ENCODE measurements at places on chromosomes 2 and 18.

- no peak for DNase-seq
These were observed 16.7 kb upstream of the NEDD4L start for GRCh38 chr18:58027341-58027740.

DNA sequence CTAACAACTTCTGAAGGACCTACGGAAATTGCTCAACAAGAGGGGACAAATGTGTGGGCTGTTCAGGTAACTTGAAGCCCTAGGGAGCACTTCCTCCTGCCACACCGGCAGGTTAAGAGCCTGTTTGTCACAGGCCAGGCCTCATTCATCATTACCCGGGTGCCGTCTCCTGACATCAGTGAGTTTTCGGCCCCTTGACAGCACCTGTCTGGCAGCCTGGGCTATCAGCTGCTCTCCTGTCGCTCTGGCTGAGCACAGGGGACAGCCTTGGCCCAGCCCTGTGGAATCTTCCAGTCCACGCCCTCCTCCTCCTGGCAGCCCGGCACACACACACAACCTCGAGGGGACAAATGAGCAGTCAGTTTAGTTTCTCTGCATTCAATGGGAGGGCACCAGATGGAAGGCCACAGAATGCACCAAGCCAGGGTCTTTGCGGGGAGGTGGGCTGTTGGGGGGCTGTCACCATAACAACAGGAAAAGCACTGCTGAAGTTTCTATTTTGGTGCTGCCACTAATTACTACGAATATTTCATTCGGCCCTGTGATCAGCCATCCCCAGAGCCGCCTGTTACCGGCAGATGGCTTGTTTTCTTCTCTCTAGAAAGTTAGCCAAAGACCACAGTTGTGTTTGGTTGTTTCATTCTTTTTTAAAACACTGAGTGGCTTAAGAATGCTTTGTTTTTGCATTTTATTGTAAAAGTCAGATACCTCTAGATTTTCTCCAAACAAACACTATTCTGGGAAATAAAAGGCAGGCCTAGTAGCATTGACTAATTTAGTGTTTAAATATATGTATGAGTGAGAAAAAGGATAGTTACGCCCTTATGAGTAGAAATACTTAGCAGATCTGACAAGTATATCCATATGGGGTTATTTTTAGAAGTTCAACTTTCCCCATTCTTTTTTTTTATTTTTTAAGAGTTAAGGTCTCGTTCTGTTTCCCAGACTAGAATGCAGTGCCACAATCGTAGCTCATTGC is 189.9 kb upstream of the NDUFV2 start:
- DNase-seq = no peak

GRCh38 chr2:37781028-37781427 is 109.6 kb upstream of the CDC42EP3 start:
- no peak for DNase-seq

DNA sequence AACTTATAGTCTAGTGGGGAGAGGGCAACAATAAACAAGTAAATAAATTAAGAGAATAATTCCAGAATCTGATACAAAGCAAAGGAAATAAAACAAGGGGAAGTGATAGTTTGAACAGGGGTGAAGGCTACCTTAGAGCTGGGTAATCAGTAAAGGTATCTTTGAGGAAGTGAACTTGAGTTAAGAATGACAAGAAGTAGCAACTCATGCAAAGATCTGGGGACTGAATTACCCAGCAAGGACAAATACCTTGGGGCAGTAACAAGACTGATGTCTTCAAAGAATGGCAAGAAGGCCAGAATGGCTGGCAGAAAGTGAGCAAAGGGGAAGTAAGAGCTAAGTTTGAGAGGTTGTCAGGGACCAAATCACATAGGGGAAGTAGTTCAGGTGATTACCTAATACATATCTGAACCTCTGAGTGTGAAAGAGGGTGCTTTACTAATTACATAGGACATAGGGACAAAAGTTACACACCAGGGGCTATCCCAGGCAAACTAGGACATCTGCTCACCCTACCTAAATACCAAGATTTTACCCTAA is 244.6 kb upstream of the HNRNPA3 start:
- DNase-seq = no peak

- no peak for DNase-seq
These were observed 112.3 kb downstream of the BCL2 start for GRCh38 chr18:63207143-63207790.

GRCh38 chr2:233165543-233165894 is 86.0 kb upstream of the ATG16L1 start:
- no peak for DNase-seq

DNA sequence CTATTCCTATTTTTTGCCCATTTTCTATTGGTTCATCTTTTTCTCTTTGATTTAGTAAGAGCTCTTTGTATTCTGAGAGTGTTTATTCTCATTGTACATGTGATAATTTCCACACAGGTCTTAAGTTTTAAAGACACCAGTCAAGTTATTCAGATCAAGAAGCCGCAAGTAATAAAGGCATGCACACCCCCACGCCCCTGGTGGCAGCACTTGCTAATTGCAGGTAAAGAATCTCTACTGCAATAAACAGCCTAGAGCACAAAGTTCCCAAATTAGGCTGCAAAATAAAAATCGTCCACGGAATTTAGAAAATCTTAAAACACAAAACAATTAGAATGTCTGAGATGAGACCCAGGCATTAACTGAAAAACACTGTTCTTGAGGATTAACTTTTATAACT is 45.2 kb downstream of the ST3GAL5 start:
- DNase-seq = no peak

DNA sequence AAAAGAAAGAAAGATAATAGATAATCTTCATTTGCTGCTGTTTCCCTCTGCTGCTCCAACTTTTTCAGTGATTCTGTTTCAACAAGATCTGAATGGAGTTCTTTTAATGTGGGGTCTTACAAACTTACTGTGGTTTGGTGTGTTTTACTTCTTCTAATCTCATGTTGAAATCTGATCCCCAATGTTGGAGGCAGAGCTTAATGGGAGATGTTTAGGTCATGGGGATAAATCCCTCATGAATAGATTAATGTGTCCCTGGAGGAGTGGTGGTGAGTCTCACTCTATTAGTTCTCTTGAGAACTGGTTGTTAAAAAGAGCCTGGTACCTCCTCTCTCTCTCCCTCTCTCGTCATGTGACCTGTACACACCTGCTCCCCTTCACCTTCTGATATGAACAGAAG is 442.4 kb downstream of the EPHA4 start:
- no peak for DNase-seq

- DNase-seq = no peak
These were observed 6.2 kb upstream of the TFCP2L1 start for GRCh38 chr2:121291251-121291580.

DNA sequence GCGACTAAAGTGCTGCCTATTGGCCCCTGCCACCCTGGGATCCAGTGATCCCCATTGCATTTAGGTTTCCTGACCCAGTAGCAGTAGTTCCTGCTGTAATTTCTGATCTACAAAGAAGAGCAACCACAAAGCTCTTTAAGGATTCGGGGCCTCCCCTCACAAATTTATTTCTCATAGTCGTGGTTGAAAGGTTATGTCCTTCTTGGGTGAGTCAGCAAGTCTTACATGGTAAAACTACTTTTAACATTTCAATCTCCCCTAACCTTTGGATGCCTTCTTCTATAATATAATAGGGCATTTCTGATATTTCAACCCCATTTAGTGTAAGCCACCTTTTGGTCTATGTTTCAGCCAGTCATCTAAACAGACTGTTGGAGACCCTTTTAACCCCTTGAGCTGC is 14.9 kb downstream of the PIKFYVE start:
- DNase-seq = no peak

GRCh38 chr18:14978962-14979535 is 231.1 kb downstream of the ANKRD30B start:
- no peak for DNase-seq

Measured in stimulated activated CD4-positive, alpha-beta T cell treated with anti-CD3 and anti-CD28 coated beads, Interleukin-1b, Interleukin-23, amount 100 ng/mL, for 1 hour (primary cell).